ENCODE measurements at places on chromosomes 2 and 18.

DNA sequence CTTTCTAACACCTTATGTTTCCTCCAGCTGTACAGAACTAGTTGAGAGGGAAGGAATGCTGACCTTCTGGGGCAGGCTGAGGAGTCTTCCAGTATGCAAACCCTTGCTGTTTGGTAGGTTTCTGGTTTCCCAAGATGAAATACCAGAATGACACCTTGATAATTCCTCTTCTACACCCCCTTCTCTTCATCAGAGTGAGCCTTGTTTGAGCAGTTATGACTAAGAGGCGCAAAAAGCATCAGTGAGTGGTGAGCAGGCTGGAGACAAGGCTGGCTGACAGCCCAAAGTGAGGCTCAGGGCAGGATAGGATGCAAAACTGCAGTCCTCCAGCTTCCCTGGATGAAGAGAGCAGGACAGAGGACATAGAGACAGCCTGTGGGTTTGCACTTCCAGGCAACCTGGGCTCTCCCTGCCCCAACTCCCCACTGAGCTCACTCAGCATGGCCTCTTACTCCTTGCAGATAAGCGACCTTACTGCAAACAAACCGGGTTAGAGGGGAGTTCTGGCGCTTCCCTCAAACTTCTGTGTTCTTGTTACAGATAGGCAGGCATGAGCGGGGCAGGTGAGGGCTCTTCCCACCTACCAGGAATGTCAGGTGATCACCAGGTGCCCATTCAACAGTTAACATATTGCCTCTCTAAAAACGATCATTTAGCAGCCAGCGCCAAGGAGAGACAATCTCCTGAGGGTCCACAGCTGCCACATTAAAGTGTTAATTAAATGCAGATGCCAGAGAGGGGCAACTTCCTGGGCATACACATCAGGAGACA is 5.4 kb downstream of the MPPE1 start:
- DNase-seq = no peak

DNA sequence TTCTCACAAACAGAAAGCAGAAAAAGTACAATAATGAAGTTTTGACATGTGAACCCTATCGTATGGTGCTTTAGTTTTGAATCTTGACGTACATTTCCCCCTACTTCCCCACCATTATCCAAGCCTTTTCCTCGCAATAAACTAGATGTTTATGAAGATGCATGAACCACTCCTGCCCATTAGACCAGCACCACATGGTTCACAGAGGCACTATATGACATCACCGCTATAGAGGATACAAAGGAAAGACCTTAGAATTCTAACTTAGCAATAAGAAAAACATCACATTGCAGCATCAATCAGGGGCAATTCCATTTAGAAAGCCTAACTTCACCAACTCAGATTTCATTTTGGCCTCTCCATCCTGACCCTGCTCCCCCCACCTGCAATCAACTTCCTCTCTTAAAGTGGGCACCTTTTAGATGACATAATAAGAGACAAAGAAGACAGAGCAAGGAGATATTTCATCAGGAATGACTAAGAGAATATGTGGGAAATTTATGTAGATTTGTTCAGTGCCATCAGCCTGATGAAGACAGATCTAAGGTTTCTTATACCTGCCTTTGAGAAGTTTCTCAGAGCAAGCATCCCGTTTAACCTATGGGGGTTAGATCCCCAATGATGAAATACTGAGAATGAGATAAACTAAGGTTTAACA is 124.9 kb downstream of the PIGN start:
- DNase-seq = no peak

- DNase-seq = no peak
Observed at GRCh38 chr2:226607379-226607778, 192.2 kb downstream of the IRS1 start.

DNA sequence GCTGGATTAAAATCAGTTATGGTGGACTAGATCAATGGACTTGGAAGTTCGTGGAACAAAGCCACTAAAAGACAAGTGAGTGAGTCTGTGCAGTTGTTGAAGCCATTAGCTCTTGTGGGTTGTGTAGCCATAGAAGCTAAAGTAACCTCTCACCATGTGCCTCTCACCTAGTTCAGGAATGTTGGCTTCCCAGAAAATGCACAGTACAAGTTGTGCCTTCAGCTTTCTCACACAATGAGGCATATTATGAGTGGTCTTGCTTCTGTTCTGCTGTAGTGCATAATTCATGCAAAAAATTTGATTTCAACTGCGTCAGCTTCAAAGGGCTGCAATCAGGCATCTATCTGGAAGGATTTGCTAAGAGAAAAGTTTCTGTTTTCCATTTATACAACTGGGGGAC is 26.2 kb downstream of the CERS6 start:
- DNase-seq = no peak

DNA sequence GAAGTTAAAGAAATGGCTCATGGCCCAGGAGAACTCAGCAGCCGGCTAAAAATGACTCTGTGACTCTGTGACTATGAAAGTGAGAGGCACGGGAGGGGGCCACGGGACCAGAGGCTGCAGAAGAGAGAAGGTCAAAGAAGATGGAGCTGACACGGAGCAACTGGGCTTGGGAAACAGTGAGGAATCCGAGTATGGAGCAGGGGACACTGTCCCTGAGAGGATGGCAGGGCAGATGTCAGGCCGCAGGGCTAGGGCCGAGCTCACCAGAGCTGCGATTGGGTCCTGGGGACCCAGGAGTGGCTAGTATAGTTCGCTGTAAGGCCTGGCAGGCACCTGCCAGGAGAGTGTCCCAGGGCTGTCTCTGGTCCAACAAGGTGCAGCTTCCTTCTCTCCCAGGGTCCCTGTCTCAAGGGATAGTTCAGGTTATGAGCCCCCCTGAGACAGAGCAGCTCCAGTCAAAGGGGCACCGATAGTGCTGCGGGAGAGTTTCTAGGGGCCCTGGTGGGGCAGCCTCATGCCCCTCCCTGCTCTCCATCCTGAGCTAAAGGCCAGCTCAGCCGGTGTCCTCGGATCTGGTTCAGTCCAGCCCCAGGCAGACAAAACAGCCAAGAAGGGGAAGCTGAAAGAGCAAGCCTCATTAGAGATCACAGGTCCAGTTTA is 42.7 kb downstream of the CIB4 start:
- no peak for DNase-seq

DNA sequence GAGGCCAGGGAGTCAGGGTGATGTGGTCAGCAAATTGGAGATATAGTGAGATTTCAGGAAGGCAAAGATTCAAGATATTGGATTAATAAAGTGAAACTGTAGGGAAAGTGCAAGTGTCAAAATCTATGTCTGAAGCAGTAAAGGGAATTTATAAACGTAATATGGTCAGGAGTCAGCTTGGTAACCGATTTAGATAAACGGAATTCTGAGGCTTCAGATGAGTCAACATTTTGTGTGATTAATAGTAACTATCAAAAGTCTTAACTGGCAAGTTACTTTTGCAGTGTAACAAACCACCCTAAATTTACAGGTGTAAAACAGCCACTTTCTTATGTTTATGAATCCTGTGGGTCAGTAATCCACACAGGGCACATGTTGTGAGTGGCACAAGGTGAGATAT is 10.9 kb downstream of the MTX2 start:
- DNase-seq = no peak

- no peak for DNase-seq
Observed at GRCh38 chr2:235087832-235088495, 136.1 kb downstream of the SH3BP4 start.

DNA sequence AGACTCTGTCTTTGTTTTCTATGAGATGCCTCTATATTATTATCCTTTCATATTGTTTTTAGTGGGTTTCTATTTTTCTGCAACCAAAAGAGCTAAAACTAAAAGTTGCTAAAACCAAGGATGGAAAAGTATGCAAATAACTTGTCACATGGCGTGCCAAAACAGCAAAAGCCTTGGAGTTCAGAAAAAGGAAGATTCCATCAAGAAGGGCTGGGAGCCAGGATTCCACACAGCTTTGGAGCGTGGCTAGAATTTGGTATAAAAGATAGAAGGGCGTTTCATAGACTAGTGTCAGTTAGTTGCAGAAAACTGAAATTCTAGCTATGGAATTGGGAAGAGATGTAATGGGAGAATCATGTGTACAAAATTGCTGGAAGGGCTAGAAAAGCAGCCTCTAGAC is 4.1 kb downstream of the SCYGR1 start:
- DNase-seq = no peak

DNA sequence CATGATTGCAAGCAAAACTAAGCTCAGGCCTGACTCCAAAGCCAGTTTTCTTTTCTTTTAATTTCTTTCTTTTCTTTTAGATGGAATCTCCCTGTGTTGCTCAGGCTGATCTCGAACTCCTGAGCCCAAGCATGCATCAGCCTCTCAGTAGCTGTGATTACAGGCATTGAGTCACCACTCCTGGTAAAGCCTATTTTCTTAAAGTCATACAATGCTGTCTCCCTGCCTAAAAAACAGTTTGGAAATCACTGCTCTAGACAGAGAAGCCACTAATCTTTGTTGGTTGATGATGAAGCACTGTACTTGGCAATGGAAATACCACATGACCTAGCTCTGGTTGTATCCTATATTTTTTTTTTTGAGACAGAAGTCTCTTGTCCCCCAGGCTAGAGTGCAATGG is 33.1 kb upstream of the ZNF532 start:
- DNase-seq = no peak

GRCh38 chr2:134777593-134777992 is 58.8 kb upstream of the TMEM163 start:
- no peak for DNase-seq

DNA sequence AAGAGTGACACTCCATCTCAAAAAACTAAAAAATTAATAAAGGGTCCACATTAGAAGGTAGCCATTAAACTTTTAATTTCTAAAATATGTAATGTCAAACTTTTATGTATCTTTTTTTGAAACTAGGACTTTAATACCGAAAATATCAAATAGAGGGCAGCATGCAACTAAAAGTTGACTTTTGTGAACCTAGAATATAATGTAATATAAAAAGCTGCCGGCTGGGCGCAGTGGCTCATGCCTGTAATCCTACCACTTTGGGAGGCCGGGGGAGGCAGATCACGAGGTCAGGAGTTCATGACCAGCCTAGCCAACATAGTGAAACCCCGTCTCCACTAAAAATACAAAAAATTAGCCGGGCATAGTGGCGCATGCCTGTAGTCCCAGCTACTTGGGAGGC is 62.8 kb downstream of the INO80D start:
- DNase-seq = no peak
